Activated CD4-positive, alpha-beta T cell treated with anti-CD3 and anti-CD28 coated beads, Interleukin-2, amount 10 ng/mL, durations not matched to agents 24 days and 14 days (primary cell): ENCODE measurements at places on chromosomes 3 and 15. TPM values are rescaled to one million over a fixed set of nuclear protein-coding genes. Genes with fewer than 3 reads are reported as not detected.

AGBL1 gene
- total RNA-seq = not detected in 2 replicates

GRCh38 chr15:31206386-31207181 is 105.1 kb upstream of the TRPM1 start:
- DNase-seq = peak; percentile 49
- H3K4me3 ChIP-seq = no peak overlapping the region
- H3K27me3 ChIP-seq = no peaks in the 10 kb centered on the region
- no peak overlapping the region for H3K27ac ChIP-seq

- H3K4me3 ChIP-seq = no peak overlapping the region
- H3K27me3 ChIP-seq = no peaks in the 10 kb centered on the region
- no peaks in the 10 kb centered on the region for H3K4me1 ChIP-seq
- H3K36me3 ChIP-seq = no peaks in the 10 kb centered on the region
- DNase-seq = no peak
Measured at GRCh38 chr3:55412545-55412944, 74.6 kb downstream of the WNT5A start.

ACKR4 gene
- 0.26 and 0.58 TPM in 2 replicates for total RNA-seq

- H3K36me3 ChIP-seq = no peaks in the 10 kb centered on the region
- peaks cover 9% of the 10 kb centered on the region for H3K4me1 ChIP-seq
- H3K4me3 ChIP-seq = no peak overlapping the region
- H3K27ac ChIP-seq = no peak overlapping the region
- H3K27me3 ChIP-seq = peaks cover 30% of the 10 kb centered on the region
Measured at GRCh38 chr15:70559265-70560239, 203.8 kb downstream of the UACA start.

DNA sequence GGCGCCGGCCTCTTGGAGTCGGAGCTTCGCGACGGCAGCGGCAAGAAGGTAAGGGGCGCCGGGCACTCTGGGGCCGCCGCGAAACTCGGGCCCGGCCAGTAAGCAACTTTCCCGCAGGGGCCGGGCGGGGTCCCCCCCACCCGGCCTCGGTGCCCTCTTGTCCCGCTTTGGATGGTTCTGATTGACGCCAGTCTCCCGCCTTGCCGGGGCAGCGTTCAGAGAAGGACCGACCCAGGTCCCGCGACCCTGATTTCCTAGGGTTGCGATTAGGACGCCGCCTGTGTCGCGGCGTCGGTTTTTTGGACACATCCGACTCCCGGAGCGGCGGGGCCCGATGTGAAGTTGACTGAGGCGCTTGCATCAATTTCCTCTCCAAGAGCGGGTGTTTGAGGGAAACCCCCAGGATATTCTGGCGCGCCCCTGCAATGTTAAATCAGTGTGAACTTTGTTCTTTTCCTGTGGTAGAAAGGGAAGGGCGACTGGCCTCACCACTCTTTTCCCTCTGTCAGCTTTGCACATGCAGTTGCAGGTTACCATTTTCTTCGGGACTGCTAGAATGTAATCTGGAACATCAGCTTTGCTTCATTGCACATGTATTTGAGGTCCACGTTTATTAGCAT is 755 bp downstream of the PDE8A start:
- H3K27me3 ChIP-seq = peaks cover 12% of the 10 kb centered on the region
- peak overlapping the region; percentile 93 for H3K27ac ChIP-seq
- H3K4me1 ChIP-seq = peaks cover 43% of the 10 kb centered on the region
- peak; percentile 84 for DNase-seq

FHIT gene
- total RNA-seq = 23.8 and 27.7 TPM in 2 replicates

DNA sequence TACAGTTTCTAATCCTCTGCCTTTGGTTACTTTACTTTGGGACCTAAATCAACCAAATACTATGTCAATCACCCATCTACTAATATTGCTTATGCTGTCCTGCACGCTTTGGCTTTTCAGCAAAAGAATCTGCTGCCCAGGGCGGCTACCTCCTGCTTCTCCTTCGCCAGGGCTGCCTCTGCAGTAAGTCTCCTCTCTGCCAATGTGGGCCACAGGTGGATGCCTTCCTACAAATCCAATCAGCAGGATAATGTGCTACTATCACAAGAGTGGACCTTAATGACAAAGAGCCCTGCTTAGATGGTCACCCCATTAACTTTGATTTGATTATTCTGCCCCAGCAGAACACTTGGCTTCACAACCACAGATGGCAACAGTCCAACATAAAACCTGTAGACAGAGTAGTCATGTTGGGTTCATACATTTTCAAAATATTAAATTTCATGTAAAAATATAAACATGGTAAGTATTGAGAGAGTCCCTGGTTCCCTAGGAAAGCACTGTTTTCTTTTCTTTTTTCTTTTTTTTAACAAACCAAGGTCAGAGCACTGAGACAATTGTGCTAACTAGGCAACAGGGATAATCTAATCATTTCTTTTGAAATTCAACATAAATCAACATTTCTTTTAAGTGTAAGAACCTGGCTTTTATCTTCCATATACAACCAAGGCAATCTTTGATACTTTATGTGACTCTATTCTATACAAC is 298.3 kb downstream of the ZBTB20 start:
- no peak for DNase-seq
- H3K4me1 ChIP-seq = no peaks in the 10 kb centered on the region
- no peaks in the 10 kb centered on the region for H3K27me3 ChIP-seq
- no peak overlapping the region for H3K4me3 ChIP-seq
- no peak overlapping the region for H3K27ac ChIP-seq
- no peaks in the 10 kb centered on the region for H3K36me3 ChIP-seq

- H3K27me3 ChIP-seq = peaks cover 19% of the 10 kb centered on the region
- H3K36me3 ChIP-seq = peaks cover 3% of the 10 kb centered on the region
- DNase-seq = no peak
- H3K4me1 ChIP-seq = no peaks in the 10 kb centered on the region
Measured at GRCh38 chr3:146581951-146582467, 23.1 kb downstream of the PLSCR5 start.

TIGIT gene
- total RNA-seq = 2.5 and 4.7 TPM in 2 replicates

C3orf20 gene
- total RNA-seq = 0.19 and 0.28 TPM in 2 replicates

DNA sequence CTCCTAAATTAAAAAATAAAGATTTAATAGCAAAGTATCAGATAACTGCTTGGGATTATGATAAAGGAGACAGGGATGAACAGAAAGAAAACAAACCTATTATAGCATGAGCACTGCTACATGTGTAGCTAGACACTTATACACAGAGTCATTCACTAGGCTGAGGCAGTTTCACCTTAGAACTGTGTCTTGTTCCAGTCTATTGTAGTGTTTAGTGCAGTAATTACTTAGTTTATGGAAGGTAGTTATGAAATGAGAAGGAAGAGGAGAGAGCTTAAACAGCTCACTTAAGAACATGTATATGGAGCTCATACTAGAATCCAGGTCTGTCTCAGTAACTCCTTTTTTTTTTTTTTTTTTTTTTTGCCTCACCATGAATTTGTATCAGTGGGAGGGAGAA is 441.4 kb downstream of the PDCD6IP start:
- H3K4me1 ChIP-seq = no peaks in the 10 kb centered on the region
- no peaks in the 10 kb centered on the region for H3K36me3 ChIP-seq
- H3K27ac ChIP-seq = no peak overlapping the region
- no peak for DNase-seq
- no peak overlapping the region for H3K4me3 ChIP-seq

- DNase-seq = no peak
- H3K36me3 ChIP-seq = peaks cover 44% of the 10 kb centered on the region
- no peak overlapping the region for H3K4me3 ChIP-seq
- H3K27me3 ChIP-seq = no peaks in the 10 kb centered on the region
- H3K27ac ChIP-seq = peak overlapping the region; percentile 18
- H3K4me1 ChIP-seq = peaks cover 30% of the 10 kb centered on the region
Measured at GRCh38 chr15:60525341-60526039, 46.5 kb upstream of the ICE2 start.

GRCh38 chr3:186917512-186918312 is 12.6 kb upstream of the ST6GAL1 start:
- no peak overlapping the region for H3K4me3 ChIP-seq
- no peaks in the 10 kb centered on the region for H3K36me3 ChIP-seq
- no peak for DNase-seq
- no peaks in the 10 kb centered on the region for H3K27me3 ChIP-seq
- H3K4me1 ChIP-seq = peaks cover 37% of the 10 kb centered on the region

DNA sequence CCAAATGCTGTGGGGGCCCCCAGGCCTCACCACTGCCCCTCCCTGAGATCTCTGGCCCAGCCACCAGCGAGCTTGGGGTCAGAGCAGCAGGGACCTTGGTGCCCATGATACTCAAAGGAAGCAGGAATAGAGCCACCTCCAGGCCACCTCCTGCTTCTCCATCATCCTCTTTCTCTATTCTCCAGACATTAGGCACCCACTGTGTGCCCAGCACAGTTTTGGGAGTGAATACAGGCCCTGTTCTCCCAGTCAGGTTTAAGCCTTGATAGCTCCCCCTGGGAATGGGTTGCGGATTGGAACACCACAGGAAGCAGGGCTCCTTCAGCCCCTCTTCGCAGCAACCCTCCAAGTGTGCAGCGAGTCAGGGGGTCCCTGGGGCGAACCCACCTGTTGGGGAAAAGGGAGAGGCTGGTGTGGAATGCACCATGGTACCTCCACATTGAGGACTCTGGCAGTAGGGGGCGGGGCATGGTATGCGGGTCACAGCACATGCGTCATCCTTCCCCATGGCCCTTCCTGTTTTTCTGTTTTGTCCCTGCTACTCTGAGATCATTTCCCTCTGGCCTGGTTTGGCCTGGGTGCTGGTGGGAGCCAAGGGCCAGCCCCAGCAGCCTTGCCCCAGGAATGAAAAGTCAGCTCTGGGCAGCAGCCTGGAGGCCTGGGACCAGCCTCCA is 14.2 kb upstream of the SEMA3B start:
- peaks cover 12% of the 10 kb centered on the region for H3K4me1 ChIP-seq
- DNase-seq = no peak
- no peaks in the 10 kb centered on the region for H3K27me3 ChIP-seq
- H3K4me3 ChIP-seq = no peak overlapping the region
- H3K36me3 ChIP-seq = peaks cover 39% of the 10 kb centered on the region

DNA sequence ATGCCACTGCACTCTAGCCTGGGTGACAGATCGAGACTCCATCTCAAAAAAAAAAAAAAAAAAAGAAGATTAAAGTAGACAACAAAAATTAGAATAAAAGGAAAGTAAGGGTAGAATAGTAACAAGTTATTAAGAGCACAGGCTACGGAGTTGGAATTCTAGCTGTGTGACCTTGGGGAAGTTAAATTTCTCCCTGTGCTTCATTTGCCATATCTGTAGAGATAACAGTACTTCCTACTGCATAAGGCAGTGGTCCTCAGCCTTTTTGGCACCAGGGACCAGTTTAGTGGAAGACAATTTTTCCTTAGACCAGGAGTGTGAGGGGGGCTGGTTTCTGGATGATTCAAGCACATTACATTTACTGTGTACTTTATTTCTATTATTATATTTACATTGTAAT is 28.7 kb upstream of the TMEM42 start:
- peaks cover 63% of the 10 kb centered on the region for H3K36me3 ChIP-seq
- no peak for DNase-seq
- no peak overlapping the region for H3K4me3 ChIP-seq
- no peaks in the 10 kb centered on the region for H3K27me3 ChIP-seq

GRCh38 chr15:60914360-60914759 is 314.7 kb downstream of the RORA start:
- peaks cover 5% of the 10 kb centered on the region for H3K27me3 ChIP-seq
- no peaks in the 10 kb centered on the region for H3K36me3 ChIP-seq
- no peak for DNase-seq
- H3K4me3 ChIP-seq = no peak overlapping the region
- no peak overlapping the region for H3K27ac ChIP-seq

DNA sequence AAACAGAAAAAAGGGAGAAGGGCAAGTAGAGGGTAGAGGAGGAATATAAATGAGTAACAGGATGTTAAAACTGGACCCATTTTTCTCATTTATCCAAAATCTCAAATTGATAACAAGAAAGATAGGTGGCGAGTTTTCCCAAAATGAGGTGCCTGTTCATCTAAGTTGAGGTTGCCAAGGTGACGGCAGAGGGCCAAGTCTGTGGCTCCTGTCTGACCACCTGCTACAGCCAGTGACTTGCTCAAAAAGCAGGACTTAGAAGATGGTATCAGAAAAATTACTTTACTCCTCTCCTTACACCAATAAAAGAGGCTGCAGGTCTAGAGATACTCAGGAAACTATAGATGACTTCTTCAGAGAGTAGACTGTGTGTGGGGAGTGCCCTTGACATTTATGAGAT is 137.6 kb upstream of the ZNF385D start:
- no peak overlapping the region for H3K4me3 ChIP-seq
- no peaks in the 10 kb centered on the region for H3K4me1 ChIP-seq
- no peaks in the 10 kb centered on the region for H3K27me3 ChIP-seq

- peak overlapping the region; percentile 61 for H3K4me3 ChIP-seq
- peaks cover 11% of the 10 kb centered on the region for H3K4me1 ChIP-seq
- peak; percentile 86 for DNase-seq
- no peaks in the 10 kb centered on the region for H3K36me3 ChIP-seq
- no peak overlapping the region for H3K27ac ChIP-seq
- H3K27me3 ChIP-seq = peaks cover 34% of the 10 kb centered on the region
Measured at GRCh38 chr15:41603941-41604911, 45.2 kb downstream of the TYRO3 start.

CCR8 gene
- 5.7 and 7.5 TPM in 2 replicates for total RNA-seq

TM4SF18 gene
- not detected in 2 replicates for total RNA-seq

DNA sequence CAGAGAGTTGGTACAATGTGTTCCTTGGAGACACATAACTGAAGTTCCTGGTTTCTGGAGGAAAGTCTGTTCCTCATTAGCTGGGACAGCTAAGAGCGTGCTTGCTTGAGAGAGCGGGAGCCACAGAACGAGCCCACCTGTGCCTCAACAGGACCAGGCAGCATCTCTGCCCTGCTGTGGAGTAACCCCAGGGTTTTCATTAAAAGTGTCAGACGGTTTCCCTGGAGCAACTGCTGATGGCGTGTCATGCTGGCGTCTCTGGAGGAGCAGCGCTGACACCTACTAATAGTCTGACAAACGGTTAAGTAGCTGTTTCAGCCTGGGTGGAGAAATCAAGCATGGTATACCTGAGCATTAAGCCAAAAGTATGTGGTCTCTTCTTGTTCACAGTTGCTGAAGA is 150.0 kb downstream of the MCTP2 start:
- peaks cover 40% of the 10 kb centered on the region for H3K36me3 ChIP-seq
- no peak overlapping the region for H3K27ac ChIP-seq
- H3K4me1 ChIP-seq = no peaks in the 10 kb centered on the region
- no peak for DNase-seq
- no peak overlapping the region for H3K4me3 ChIP-seq

DNA sequence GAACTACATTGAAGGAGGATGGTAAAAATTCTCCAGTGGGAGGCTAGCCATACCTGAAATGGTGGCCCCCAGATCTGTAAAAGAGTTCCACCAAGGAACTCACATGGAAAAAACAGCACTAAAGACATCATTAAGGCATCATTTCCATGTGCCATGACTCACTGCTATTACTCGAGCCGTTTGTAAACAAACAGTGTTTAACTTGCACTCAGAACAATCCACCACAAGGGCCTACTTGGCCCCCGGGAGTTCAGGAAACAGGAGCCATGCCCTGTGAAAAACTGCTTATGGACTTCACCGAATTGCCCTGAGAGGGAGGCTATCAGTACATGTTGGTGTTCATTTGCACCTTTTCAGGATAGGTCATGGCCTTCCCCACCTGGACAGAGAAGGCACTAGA is 18.2 kb downstream of the CCR4 start:
- peaks cover 23% of the 10 kb centered on the region for H3K4me1 ChIP-seq
- H3K4me3 ChIP-seq = no peak overlapping the region
- DNase-seq = no peak
- H3K27me3 ChIP-seq = no peaks in the 10 kb centered on the region
- no peak overlapping the region for H3K27ac ChIP-seq
- peaks cover 22% of the 10 kb centered on the region for H3K36me3 ChIP-seq

GRCh38 chr15:40803076-40803475 is 3.8 kb upstream of the ZFYVE19 start:
- no peak for DNase-seq
- peaks cover 14% of the 10 kb centered on the region for H3K4me1 ChIP-seq
- H3K4me3 ChIP-seq = no peak overlapping the region
- H3K27me3 ChIP-seq = no peaks in the 10 kb centered on the region
- H3K27ac ChIP-seq = no peak overlapping the region

GRCh38 chr15:57185507-57186074 is 190.7 kb upstream of the CGNL1 start:
- peaks cover 19% of the 10 kb centered on the region for H3K36me3 ChIP-seq
- no peaks in the 10 kb centered on the region for H3K4me1 ChIP-seq
- DNase-seq = no peak
- H3K27ac ChIP-seq = no peak overlapping the region
- H3K4me3 ChIP-seq = no peak overlapping the region
